Upper lobe of right lung (tissue), 1 donor: ENCODE measurements at places on chromosomes 5 and 9. TPM values are rescaled to one million over a fixed set of nuclear protein-coding genes. Genes with fewer than 3 reads are reported as not detected.

DNA sequence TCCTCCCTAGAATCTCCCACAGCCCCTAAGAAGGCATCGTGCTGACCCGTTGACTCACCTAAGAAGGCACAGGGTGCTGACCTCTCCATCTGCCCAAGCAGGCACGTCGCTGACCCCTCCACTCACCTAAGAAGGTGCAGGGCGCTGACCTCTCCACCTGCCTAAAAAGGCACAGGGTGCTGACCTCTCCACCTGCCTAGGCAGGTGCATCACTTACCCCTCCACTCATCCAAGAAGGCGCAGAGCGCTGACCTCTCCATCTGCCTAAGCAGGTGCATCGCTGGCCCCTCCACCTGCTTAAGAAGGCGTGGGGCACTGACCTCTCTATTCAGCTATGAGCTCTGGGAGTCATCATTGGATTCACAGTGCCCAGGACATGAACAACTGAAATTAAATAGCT lies 54.4 kb upstream of the FCN1 start:
- peak; percentile 40 for DNase-seq

CTXN3 gene
- not detected for total RNA-seq

DNA sequence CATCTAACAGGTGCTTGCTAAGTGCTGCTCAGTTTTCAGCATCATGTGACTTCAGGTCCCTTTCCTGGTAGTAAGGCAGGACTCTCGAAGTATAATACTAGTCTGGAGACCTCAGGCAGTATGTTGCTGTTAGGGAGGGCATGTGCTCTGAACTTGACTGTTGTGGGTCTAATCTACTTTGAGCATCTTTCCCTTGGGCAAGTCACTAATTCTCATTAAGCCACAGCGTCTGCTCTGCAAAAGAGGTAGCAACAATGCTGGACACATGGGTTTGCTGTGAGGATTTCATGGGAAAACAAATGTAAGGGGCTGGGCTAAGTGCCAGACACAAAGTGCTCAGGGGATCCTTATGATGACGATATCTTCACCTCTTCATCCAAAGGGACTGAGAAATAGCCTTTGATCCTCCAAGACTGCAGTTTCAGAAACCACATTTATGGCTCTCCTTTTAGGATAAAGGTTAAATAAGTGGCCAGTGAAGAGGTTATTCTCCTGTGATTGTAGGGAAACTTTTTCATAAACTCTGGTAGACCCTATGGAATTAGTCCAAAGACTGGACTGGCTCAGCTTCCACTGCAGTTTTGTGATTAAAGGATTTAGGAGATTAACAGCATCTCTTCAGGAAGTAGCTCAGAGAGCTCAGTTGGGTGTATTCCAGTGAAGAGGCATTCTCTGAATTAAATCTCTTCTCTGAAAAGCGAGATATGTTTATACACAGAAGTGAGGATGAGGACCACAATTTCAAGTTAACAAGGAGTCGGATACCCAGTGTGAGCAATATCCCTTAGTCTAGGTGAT lies 216.6 kb downstream of the SGCD start:
- no peak for DNase-seq

- DNase-seq: no peak
Observed at GRCh38 chr9:133362359-133363044, 6.2 kb downstream of the SURF2 start.

- no peak for DNase-seq
Observed at GRCh38 chr5:108798513-108799265, 51.0 kb downstream of the FER start.

DNA sequence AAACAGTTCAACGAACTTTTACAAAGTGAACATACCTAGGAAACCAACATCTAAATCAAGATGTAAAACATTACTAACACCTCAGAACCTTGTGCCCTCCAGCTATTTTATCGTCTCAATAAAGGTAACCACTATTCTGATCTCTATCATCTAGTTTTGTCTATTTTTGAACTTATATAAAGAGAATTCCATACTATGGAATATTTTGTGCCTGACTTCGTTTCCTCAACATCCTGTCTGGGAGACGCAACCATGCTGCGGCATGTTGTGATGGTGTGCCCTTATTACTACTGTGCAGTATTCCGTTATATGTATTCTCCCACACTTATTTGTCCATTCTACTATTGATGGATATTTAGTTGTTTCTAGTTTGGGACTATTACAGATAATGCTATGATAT lies 99.2 kb downstream of the NR6A1 start:
- no peak for DNase-seq

DNA sequence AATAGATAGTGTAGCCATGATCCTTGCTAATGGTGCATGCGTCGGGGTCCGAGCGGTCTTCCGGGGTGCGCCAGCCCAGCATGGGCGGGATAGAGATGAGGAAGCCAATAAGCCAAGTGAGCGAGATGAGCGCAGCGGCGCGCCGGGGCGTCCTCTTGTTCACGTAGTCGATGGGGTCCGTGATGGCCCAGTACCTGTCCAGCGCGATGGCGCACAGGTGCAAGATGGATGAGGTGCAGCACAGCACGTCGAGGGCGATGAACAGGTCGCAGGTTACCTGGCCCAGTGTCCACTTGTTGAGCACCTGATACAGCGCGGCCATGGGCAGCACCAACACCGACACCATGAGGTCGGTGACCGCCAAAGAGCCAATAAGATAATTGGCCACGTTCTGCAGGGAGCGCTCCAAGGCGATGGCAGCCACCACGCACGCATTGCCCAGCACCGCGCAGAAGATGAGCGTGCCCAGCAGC lies 1.1 kb downstream of the HTR1A start:
- no peak for DNase-seq

DNA sequence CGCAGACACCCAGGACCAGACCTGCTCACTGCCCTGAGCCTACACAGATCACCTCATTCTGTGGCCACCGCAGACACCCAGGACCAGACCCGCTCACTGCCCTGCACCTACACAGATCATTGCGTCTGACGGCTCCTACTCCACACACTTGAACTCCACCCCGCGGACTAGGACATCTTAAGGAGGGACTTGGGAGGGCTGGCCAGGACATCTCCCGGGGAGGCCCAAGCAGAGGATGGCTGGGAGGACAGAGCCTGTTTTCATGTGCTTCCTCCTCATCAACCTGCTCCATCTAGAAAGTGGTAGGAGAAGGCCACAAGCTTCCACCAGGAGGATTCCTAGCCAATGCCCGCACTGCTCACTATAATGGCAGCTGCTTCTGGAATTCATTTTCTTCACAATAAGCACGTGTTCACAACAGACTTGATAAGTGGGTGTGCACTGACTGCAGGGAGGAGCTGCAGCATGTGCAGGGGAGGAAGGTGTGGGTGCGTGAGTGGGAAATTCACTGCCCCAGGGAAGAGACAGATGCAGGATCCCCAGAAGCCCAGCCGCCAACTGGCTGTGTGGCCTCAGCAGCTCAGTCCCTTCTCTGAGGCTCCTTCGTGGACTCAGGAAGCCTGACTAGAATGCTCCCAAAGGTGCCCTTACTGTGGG lies 64.8 kb downstream of the AK8 start:
- no peak for DNase-seq

DNA sequence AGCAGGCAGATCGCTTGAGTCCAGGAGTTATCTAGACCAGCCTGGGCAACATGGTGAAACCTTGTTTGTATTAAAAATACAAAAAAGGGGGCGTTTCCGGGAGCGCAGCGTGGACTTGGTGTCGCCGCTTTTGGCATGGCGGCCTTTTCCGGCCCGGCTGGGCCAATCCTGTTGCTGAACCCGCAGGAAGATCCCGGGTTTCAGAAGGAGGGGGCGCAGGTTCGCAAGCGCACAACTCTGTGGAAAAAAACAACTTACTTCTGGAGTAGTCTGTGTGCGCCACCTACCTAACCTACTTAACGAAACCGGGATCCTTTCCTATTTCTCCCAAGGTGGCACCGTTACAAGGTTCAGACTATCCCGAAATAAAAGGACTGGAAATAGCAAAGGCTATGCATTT lies 198.6 kb downstream of the MSX2 start:
- no peak for DNase-seq

DNA sequence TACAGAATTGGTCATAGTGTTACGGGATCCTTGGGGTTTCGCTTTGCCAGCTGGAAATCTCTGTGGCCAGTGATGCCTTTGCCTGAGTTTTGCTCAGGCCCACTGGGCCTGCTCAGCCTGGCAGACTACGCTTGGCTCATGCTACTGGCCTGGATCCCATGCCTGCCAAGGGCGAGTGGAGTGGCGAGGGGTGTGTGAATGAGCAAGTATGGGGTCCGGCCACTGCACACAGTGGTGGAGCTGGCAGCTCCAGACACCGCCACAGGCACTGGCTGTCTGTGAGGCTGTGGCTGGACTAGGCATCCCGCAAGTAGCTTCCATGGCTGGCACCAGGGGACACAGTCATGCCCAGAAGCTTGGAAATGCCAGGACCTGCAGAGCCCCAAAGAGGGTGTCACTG lies 240.3 kb downstream of the ARRDC3 start:
- DNase-seq: no peak

- DNase-seq: no peak
Observed at GRCh38 chr5:61654876-61655275, 322.8 kb downstream of the ZSWIM6 start.

- DNase-seq: peak; percentile 88
Observed at GRCh38 chr5:135191084-135191826, 157.2 kb upstream of the PITX1 start.

DNA sequence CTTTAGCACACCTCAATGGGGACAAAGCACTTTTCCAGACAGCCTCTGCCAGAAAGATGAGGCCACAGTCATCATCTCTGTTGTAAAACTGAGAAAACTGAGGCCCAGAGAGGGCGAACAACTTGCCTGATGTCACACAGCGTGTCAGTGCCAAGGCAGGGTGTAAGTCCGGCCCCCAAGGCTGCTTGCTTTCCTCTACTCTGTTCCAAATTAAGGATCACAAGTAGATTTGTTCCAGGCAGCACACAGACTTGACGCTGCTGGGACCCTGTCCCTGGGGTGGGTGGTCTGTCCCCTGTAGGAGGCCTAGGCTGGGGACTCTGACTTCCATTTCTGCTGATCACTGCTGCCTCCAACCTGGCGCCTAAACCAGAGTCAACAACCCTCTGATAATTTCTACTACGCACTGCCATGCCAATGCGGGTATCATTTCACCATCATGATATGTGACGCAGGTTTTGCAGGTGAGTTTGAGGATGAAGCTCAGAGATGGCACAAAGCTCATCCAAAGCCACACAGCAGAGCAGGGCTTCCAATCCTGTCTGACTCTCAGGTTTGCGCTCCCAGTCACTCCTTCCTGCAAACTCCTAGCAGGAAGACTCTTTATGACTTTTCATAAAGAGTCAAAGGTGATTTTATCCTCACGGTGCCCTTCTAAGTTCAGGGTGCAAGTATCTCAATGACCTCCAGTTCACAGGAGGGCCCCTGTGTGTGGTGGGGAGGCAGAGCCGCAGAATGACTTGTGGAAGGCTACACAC lies 13.5 kb upstream of the RALGDS start:
- no peak for DNase-seq

GRCh38 chr5:30768056-30768690 lies 425.3 kb upstream of the CDH6 start:
- DNase-seq: no peak

PPP3R2 gene
- not detected for total RNA-seq

DNA sequence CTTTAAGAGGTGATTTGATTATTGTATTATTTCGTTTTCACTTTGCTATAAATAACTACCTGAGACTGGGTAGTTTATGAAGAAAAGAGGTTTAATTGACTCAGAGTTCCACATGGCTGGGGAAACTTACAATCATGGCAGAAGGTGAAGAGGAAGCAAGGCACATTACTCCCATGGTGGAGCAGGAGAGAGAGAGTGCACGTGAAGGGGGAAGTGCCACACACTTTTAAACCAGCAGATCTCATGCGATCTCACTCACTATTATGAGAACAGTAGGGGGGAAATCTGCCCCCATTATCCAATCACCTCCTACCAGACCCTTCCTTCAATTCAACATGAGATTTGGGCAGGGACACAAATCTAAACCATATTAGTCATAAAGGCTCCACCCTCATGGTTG lies 36.1 kb upstream of the NDFIP1 start:
- DNase-seq: no peak

DNA sequence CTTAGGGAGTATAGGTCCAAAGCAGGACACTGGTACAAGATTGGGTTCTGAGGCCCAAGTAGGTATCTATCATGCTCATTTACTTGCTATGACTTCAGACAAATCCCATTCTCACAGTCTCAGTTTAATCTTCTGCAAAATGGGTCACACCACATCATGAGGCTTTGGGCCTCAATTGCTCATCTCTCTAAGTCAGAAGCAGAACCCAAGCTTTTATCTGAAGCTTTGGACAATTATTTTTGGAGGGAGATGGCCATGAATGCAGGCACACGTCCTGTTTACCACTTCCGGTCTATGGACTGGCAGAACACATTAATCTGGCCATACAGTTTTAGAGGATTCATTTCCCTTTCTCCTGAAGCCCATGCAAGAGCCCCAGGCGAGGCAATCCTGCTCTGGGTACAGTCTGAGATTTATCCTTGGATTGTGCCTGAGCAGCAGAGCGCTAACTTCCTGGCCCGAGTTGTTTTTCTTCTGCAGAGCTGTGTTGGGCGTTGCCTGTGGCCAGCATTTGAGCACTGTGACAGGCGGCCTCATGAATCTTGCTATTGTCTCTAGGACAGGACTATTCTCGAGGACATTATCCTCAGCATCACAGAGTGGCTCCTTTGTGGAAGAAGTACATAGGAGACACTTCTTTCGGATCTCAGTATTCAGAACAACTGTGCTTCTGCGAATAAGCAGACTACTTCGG lies 16.1 kb downstream of the SLC22A4 start:
- no peak for DNase-seq

DDX4 gene
- total RNA-seq: not detected

TRAF1 gene
- 6.0 TPM for total RNA-seq

SLC6A19 gene
- not detected for total RNA-seq

PCDHGC3 gene
- total RNA-seq: 109 TPM

DNA sequence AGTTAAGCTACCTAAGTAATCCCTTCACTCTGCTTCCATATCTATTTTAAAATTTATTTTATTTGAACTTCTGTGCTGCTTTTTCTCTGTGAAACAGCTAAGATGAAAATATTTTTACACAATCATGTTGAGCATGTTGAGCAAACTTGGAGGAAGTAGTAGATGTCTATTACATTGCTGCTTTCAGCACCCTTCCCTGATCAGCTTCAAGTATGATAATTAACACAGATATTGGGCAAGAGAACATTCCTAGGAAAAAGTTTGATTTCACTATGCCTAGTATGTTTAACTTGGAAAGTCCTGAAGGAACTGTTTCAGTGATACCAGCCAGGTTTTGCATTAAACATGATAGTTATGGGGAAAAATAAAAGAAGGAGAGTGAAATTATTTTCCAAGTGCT lies 283.6 kb downstream of the ELAVL2 start:
- no peak for DNase-seq

DNA sequence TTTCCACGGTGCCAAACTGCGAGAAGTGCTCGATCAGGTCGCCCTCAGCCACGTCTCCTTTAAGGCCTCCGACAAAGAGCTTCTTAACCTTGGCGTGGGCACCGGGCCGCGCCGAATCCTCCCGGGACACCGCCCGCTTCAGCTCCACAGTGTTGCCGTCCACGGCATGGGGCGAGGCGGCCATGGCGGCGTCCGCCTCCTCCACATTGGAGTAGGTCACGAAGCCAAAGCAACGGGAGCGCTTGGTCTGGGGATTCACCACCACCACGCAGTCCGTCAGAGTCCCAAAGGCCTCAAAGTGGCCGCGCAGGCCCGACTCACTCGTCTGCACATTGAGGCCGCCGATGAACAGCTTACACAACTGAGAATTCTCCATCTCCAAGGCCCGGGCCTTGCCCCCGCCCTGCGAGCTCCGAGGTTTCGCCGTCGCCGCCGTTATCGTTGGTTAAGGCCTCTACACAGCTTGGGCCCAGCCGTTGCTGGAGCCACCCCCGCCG lies 424 bp downstream of the HNRNPA0 start:
- DNase-seq: no peak

GRCh38 chr9:86022687-86023266 lies 76.6 kb downstream of the GOLM1 start:
- DNase-seq: no peak

MEGF9 gene
- total RNA-seq: 92.9 TPM
